ENCODE measurements at places on chromosomes 11 and 22. TPM values are rescaled to one million over a fixed set of nuclear protein-coding genes. Genes with fewer than 3 reads are reported as not detected.

Gene ST14
- 1.8 TPM for total RNA-seq

Gene ACP2
- 28.4 TPM for total RNA-seq

DNA sequence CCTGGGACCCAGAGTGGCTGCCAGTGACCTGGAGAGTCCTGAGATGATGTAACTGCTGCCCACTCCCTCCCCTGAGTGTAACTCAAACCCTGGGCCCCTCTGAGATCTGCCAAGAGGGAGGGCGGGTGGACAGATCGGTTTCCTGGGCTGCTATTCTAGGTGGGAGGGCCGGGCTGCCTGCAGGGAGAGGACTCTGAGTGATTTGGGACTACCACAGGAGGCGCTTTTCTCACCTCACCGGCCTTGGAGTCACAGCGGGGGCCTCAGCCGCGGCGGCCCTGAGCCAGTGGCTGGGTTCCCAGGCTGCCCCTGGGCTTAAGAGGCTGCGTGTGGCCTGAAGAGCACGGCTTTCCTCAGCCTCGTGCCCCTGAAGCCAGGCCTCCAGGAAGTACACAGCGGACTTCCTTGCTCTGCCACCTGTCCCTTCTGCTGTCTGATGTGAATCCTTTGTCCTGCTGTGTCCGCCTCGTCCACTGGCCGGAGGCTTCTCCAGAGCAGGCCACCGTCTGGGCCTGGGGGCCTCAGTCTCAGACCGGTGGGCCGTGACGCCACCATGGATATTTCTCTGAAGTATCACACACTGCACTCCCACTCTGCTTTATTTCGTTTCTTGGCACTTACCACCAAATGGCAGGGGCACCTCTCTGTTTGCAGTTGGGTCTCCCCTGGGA lies 11.5 kb downstream of the RELT start:
- no peak for DNase-seq

DNA sequence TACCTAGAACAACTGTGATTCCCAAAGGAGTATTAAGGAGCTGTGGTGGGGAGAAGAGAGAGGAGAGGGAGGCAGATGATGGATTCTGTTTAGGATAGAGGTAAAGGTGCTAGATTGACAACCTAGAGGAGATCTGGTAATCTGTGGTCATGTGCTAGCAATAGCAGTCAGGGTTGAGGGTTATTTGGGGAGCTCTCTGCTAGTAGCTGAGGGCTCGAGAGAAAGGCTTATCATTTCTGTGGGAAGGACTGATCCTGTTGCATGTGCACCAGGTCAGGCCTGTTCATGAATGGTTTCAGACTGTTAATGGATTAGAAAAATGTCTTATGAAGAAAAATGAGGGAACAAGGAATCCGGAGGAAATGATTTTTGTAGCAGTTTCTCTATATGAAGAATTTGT lies 63.2 kb downstream of the MTMR3 start:
- no peak for DNase-seq

DNA sequence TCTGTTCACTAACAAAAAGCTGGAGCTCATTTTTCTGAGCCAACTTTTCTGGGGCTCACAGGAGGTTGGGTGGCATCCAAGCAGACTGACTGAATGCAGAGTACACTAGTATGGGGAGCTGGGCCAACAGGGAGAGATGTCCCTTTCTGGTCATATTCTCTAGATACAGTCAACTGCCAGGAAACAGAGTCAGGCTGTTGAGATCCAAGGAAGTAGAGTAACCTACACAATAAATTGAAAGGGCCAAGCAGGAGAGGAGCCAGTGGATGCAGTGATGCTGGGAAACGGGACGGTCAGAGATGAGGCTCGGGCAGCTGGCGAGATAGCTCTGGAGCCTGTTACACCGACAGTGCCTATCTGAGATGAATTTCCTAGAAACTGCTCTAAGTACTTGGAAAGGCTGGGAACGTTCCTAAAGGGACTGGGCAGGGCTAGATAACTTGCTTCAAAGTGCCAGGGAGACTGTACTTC lies 71.1 kb downstream of the LARGE2 start:
- DNase-seq = no peak

DNA sequence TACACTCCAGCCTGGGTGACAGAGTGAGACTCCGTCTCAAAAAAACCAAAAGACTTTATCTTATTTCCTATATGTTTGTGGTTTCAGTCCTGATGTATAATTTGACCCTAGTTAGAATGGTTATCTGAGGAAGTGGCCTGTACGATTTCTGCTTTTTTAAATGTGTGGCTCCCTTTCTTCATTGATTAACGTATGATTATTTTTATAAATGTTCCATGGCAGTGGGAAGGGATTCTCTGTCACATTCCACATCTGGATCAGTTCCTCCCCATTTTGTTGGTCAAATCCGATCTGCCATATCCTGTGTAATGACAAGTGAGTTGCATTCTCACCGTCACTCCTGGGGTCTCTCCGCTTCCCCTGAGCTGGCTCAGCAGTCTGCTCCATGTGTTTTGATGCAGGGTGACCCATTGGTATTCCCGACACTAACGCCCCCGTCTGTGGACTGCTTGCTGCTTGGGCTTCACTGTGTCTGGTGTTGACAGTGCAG lies 20.3 kb downstream of the NEAT1 start:
- no peak for DNase-seq

DNA sequence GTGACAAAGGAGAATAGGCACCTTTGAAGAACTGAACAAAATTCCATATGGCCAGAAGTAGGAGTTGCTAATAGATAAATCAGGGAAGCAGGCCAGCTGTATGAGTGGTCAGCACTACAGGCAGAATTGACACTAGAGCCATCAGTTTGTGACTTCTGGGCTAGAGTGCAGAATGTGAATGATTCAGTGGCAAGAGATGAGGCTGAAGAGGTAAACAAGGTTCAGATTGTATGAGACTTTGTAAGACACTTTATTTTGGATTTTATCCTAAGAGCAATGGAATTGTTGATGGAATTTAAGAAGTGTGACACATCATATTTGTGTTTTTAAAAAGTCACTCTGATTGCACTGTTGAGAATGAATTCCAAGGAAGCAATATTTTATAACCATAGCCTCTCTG lies 12.9 kb downstream of the BIRC3 start:
- DNase-seq = no peak

- DNase-seq = no peak
Observed at GRCh38 chr11:63165706-63166310, 21.8 kb upstream of the SLC22A24 start.

- no peak for DNase-seq
Observed at GRCh38 chr11:122453586-122453985, 201.9 kb upstream of the UBASH3B start.
